Stimulated activated CD4-positive, alpha-beta T cell treated with anti-CD3 and anti-CD28 coated beads, TNF-alpha, amount 100 ng/mL, for 1 hour (primary cell): ENCODE measurements at places on chromosomes 12 and 14.

DNA sequence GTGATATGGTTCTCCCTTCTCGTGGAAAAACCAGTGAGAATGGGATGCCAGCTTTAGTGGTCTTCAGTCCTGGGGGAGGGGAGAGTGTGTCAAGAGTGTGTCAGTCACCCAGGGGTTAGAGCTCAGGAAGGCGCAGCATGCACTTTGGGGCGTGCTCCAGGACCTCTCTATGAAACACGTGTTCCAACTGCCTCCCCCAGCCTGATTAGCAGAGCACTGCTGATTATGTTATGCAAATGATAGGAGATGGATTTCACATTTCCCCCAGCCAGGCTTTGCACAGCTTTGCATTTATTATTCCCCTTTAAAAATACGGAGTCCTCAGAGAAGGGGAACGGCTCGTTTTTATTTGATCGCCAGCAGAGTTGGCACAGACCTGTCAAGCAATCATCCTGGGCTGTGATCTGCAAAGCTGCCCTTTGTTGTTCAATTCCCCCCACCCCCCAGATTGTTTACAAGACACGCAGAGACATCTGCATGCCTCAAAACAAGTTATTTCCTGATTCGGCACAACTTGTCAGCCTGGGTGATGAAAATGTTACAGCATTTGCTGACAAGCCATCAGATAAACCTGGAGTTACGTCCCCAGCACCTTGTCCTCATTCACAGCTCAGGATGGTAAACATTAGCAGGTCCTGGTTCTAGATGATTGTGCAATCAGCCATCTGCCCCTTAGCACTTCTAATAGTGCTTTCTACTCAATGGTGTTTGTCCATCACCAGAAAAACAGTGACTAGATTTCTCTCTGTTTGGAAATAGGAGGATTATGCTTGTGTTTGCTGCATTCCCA is 196.5 kb downstream of the NOVA1 start:
- DNase-seq: no peak

DNA sequence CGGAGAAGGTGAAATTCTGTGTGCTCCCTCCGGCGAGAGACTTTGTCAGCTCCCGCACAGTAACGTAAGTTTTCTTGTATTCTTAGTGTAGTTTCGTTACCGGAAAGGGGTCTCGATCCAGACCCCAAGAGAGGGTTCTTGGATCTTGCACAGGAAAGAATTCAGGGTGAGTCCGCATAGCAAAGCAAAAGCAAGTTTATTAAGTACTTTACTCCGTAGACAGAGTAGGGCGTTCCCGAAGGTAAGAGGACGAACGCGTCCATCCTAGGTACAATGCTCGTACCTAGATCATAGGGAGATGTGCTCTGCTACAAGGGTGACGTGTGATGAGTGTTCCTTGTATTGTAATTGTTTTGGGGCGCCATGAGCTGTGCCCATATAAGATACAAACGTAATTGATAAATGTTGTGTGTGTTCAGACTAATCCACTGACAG is 293 bp downstream of the IFI27L1 start:
- DNase-seq: no peak

GRCh38 chr14:55884819-55885218 is 233.4 kb upstream of the PELI2 start:
- no peak for DNase-seq

DNA sequence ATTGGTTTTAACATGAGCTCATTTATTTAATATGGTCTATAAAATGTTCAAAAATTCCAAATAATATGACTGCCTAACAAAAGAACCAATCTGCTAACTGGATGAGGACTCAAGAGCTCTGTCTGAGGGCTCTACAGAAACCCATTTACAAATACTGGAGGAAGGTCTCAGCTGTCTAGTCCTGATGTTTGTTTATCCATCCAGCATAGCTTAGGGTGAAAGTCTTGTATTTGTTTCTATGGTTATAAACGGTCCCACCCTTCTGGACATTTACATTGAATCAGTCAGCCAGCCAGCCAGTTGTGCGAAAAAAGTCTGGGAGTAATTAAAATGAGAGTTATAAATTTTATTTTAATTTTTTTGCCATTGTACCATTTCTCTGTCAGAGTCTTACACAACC is 220.7 kb downstream of the BMP4 start:
- DNase-seq: no peak

DNA sequence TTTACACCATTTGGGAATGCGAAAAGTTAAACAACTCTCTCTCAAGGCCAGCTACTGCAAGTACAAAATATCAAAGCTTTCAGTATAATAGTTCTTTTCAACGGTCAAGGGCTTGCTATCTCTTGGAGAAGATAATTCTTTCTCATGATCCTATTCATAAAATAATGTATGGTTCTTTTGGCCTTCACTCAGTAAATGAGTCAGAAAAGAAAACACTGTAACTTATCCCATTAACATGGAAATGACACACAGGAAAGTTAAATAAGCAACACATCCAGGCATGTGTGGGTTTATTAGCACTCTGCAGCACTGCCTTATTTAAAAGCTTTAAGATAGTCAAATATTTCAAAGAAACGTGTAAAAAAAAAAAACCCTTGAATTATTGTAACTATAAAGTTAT is 36.9 kb downstream of the ZFC3H1 start:
- DNase-seq: no peak

GRCh38 chr14:68124979-68125731 is 305.6 kb downstream of the RAD51B start:
- no peak for DNase-seq

DNA sequence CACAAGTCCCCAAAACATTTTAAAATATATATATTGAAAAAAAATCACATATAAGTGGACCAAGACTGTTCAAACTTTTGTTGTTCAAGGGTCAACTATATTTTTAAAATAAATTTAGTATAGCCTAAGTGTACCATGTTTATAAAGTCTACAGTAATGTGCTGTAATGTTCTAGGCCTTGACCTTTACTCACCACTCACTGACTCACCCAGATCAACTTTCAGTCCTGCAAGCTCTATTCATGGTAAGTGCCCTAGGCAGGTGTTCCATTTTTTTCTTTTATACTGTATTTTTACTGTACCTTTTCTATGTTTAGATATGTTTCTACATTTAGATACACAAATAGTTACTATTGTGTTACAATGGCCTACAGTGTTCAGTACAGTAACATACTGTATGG is 23.4 kb upstream of the TMTC1 start:
- DNase-seq: no peak

DNA sequence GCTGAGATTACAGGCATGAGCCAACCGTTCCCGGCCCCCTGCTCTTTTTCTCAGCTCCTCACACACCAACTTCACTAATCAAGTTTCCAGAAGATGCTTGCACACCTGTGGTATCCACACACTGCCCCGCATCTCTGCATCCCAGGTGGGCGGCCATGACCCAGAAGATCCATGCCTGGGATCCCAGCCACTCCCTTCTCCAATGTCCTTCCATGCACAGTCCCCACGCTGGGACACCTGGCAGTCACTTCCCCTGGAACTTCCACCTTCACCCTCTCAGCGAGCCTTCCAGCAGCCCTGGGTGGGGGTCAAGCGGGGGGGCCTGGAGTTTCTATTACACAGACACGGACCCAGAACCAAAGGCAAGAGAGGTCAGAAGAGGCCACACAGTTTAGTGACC is 107.8 kb downstream of the CALM1 start:
- DNase-seq: no peak

- DNase-seq: no peak
Measured at GRCh38 chr14:73762375-73762822, 48.2 kb upstream of the PNMA1 start.

GRCh38 chr14:105533391-105533790 is 7.0 kb downstream of the TMEM121 start:
- DNase-seq: no peak

DNA sequence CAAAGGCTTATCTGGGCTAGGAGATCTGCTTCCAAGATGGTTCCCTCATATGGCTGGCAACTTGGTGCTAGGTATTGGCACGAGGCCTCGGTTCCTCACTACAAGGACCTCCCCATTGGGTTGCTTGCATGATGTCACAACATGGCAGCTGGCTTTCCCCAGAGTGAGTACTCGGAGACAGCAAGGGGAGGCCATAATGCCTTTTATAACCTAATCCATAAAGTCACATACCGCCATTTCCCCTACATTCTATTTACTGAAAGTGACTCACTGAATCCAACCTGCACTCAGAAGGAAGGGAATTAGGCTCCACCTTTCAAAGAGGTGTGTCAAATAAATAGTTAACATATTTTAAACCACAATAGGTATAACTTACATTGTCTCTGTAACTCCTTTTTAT is 130.9 kb downstream of the SAMD4A start:
- no peak for DNase-seq

GRCh38 chr14:64604881-64605280 is 55.1 kb downstream of the PPP1R36 start:
- no peak for DNase-seq

- no peak for DNase-seq
Measured at GRCh38 chr12:68180792-68181744, 21.5 kb upstream of the IFNG start.

DNA sequence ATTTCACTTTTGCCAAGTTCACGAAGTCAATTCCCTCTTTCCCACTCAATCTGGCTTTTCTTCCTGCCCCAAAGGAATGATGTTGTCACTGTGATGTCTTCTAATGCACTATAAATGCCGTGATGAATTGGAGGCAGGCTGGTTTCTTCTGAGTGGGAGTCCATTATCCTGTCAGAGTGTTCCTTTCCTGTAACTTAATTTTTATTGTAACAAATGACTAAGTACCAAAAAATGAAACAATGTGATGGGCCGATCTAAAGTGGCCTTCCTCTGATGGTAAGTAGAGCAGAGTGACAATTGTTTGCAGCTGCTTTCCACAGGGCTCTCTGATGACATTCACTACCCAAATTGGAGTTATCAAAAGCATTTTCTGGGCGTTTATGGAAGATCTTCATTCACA is 22.2 kb downstream of the TMEM30B start:
- no peak for DNase-seq

GRCh38 chr12:95553197-95553943 is 2.1 kb upstream of the USP44 start:
- no peak for DNase-seq

DNA sequence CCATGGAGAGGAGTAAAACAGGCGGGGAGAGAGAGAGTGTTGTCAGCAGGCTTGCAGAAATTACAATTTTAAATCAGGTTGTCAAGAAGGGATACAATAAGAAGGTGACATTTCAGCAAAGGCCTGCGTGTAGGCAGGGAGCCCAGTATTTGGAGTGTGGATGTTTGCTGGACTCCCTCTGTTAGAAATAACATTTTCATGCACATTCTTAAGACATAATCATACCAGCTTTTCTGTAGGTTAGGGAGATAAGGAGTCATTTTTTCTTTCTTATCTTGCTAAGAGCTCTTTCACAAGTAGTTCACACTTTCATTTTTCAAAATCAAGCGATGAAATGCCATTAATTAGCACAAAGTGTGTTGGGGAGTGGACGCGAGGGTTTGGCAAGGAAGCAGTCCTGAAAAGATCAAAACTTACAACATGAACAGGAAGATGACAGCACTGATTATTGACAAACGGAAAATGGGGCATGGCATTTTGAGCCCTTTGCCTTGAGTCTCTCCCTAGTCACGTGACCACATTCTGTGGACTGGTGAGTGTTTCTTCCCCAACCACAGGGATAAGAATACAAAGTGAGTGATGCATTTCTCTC is 160.2 kb downstream of the DAD1 start:
- no peak for DNase-seq

DNA sequence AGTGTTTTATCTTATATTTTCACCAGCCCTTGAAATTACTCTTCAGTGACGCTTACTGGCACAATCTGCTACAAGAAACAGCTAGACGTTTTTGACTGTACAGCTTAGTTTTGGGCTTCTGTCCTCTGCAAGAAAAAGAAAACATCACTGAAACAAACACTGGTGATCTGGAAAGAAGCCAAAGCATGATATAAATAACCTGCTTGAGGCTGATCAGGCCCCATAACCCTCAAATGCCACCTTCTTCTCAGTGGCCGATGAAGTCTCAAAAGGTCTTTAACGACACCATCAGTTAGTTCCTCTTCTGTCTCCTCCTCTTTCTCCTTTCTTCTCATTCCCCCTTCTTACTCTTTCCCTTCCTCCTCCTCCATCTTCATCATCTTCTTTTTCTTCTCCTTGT is 942.3 kb upstream of the TMEM132C start:
- DNase-seq: no peak

DNA sequence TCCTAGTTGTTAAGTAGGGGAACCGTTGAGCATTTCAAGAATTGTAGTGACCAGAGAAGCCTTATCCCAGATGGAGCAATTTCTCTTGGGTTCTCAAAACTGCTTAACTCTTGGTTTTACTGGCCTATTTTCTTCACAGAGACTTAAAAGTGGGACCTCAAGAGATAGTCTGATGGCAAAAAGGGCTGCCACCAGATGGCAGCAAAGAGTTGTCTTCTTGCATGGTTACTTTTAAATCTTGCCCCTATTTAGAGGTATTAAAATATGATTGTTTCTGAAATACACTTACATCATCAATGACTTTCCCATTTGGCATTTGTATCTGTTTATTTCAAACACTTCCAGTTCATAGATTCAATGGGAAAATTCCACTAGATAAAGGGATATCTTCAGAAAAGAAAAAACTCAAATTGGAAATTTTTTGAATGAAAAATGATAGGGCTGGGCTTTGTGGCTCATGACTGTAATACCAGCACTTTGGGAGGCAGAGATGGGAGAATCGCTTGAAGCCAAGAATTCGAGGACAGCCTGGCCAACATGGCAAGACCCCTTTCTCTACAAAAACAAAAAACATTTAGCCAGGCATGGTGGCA is 69.9 kb upstream of the CNTN1 start:
- no peak for DNase-seq

- no peak for DNase-seq
Measured at GRCh38 chr12:86148612-86149011, 107.6 kb downstream of the MGAT4C start.

- DNase-seq: no peak
Measured at GRCh38 chr14:60508707-60509437, at the start of gene SIX6. TSS of gene SIX6 (plus strand) at chr14:60509146. CDS start at chr14:60509399, 253 bp downstream.

GRCh38 chr12:130127912-130128789 is 34.1 kb upstream of the FZD10 start:
- DNase-seq: no peak

GRCh38 chr12:24175284-24175683 is 225.8 kb upstream of the SOX5 start:
- no peak for DNase-seq

DNA sequence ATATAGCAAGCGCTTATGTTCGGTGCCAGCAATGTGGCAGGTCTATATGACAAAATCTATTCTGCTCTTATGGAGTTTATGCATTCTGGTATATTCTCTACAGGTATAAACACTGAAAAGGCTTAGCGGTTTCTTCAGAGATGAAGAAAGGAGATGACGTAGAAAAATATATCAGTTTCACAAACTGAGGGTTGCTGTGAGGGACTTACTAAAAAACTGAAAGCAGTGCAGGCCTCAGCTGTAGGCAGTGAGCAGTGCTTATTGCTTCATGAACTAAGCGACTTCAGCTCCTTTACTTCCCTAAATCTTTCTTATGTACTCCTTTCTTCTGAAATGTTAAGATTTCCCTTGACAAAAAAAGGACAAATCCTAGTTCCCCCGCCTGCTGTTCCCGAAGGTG is 4.5 kb downstream of the DDX47 start:
- no peak for DNase-seq

GRCh38 chr14:38256533-38256840 is 594 bp upstream of the CLEC14A start:
- no peak for DNase-seq
